ENCODE measurements at places on chromosomes 7 and 10. TPM values are rescaled to one million over a fixed set of nuclear protein-coding genes. Genes with fewer than 3 reads are reported as not detected.
A peak's percentile ranks its signal among the peaks of the same experiment; 100 is the strongest.

Gene PARD3
- 54.1 TPM for total RNA-seq

- H3K4me3 ChIP-seq: no peak overlapping the region
- no peaks in the 10 kb centered on the region for H3K36me3 ChIP-seq
- no peak for DNase-seq
- H3K4me1 ChIP-seq: peaks cover 16% of the 10 kb centered on the region
- H3K27me3 ChIP-seq: no peaks in the 10 kb centered on the region
These were observed 1.7 kb upstream of the ANKRD22 start for GRCh38 chr10:88853155-88853881.

Gene GALNT17
- 21.9 TPM for total RNA-seq

GRCh38 chr10:98338896-98339295, 70.9 kb upstream of the LOXL4 start:
- no peaks in the 10 kb centered on the region for H3K36me3 ChIP-seq
- H3K4me3 ChIP-seq: no peak overlapping the region
- H3K27ac ChIP-seq: no peak overlapping the region
- H3K4me1 ChIP-seq: peaks cover 8% of the 10 kb centered on the region
- peaks cover 19% of the 10 kb centered on the region for H3K27me3 ChIP-seq

DNA sequence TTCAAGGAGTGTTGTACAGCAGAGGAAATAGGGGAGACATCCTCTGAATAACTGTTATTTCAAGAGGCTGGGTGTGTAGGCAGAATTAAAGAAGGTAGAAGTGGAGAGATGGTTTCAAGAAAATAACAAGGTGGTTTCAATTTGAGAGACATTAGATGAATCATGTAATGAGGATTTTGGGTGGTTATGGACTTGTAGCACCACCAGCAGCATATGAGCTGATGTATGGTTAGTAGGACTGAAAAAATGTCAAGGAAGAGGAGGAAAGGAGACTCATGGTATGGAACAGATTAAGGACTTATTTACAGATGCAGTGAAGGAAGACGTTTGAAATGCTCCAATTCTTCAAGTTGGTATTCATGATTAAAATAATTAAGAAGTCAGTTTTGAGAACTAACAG, 166.2 kb downstream of the EXOC4 start:
- H3K27me3 ChIP-seq: no peaks in the 10 kb centered on the region
- H3K36me3 ChIP-seq: peaks cover 5% of the 10 kb centered on the region
- no peaks in the 10 kb centered on the region for H3K4me1 ChIP-seq

- no peak overlapping the region for H3K27ac ChIP-seq
- peaks cover 55% of the 10 kb centered on the region for H3K27me3 ChIP-seq
- DNase-seq: no peak
These were observed 2.4 kb downstream of the RBM20 start for GRCh38 chr10:110646417-110647135.

DNA sequence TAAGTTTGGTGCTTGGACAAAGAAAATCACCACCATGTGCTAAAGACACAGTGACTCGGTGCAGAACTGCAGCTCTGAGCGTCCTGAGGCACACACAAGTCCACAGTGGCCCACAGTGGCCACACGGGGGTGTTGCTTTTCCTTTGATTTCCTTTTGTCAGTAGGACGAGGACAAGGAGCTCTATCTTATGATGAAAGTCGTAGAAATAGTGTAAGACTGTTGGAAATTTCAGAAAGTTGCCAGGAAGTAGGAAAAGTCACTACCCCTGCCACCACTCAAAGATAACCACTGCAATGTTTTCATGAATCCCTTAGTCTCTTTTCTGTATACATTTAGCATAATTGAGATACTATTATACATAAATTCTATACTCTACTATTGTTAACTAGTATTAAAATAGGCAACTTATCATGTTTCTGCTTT, 146.0 kb downstream of the TNS3 start:
- DNase-seq: no peak
- H3K36me3 ChIP-seq: peaks cover 35% of the 10 kb centered on the region
- H3K4me1 ChIP-seq: peaks cover 9% of the 10 kb centered on the region
- H3K27me3 ChIP-seq: no peaks in the 10 kb centered on the region
- no peak overlapping the region for H3K4me3 ChIP-seq

Gene UCN3
- total RNA-seq: 3.4 TPM

DNA sequence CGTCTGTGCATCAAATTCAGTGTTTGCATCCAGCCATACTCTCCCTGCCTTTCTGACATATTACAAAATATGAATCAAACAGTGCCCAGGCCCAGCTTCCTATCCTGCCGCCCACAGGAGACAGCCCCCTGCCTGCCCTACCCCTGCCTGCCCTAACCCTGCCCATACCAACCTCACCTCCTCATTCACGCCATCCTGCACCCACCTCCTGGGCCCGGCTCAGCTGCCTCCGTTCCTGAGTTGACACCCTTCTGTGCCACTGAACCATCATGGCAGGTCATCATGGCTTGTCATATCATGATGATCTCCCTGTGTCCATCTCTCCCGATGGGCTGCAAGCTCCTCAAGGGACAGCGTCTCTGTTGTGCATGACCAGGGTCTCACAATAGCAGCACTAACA, 72.3 kb downstream of the TNS3 start:
- H3K4me3 ChIP-seq: no peak overlapping the region
- no peak overlapping the region for H3K27ac ChIP-seq
- peaks cover 40% of the 10 kb centered on the region for H3K4me1 ChIP-seq
- DNase-seq: no peak
- peaks cover 29% of the 10 kb centered on the region for H3K36me3 ChIP-seq
- no peaks in the 10 kb centered on the region for H3K27me3 ChIP-seq

Gene INHBA
- total RNA-seq: 29.3 TPM

GRCh38 chr10:44975431-44976331, 2.9 kb downstream of the DEPP1 start:
- peaks cover 10% of the 10 kb centered on the region for H3K36me3 ChIP-seq
- peak overlapping the region; percentile 71 for H3K27ac ChIP-seq
- no peak for DNase-seq
- H3K4me1 ChIP-seq: peaks cover 29% of the 10 kb centered on the region
- H3K27me3 ChIP-seq: no peaks in the 10 kb centered on the region

DNA sequence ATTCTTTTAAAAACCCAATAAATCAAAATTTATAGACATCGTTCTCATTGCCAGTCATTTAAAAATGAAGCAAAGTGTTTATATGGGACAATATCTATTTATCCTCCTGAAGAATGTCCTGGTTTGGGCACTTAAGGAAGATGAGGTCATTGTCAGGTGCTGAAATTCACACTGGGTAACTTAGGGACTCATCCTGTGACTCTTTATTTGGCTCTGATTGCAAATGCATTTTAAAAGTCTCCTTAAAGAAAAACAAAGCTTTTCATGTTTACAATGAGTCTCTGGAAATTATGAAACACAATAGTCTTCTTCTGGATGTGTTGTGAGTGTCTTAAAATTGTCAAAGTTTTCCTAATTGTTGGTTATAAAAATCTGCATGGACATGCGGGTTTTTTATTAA, 69.5 kb upstream of the GPR158 start:
- DNase-seq: no peak
- no peaks in the 10 kb centered on the region for H3K36me3 ChIP-seq
- no peak overlapping the region for H3K4me3 ChIP-seq
- no peak overlapping the region for H3K27ac ChIP-seq
- peaks cover 11% of the 10 kb centered on the region for H3K4me1 ChIP-seq

Gene TMEM213
- total RNA-seq: not detected

DNA sequence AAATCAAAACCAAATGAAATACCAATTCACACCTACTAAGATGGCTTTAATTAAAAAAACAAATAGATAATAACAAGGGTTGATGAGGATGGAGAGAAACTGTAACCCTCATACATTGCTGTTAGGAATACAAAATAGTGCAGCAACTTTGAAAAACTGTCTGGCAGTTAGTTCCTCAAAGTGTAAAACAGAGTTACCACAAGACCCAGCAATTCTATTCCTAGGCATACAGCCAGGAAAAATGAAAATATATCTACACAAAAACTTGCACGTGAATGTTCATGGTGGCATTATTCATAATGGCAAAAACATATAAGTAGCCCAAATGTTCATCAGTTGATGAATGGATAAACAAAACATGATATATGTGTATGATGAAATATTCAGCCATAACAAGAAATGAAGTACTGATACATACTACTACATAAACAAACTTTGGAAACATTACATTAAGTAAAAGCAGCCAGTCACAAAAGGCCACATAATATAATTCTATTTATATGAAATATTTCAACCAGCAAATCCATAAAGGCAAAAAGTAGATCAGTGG, 83.5 kb downstream of the BRAF start:
- no peaks in the 10 kb centered on the region for H3K4me1 ChIP-seq
- DNase-seq: no peak
- no peak overlapping the region for H3K27ac ChIP-seq
- H3K4me3 ChIP-seq: no peak overlapping the region

DNA sequence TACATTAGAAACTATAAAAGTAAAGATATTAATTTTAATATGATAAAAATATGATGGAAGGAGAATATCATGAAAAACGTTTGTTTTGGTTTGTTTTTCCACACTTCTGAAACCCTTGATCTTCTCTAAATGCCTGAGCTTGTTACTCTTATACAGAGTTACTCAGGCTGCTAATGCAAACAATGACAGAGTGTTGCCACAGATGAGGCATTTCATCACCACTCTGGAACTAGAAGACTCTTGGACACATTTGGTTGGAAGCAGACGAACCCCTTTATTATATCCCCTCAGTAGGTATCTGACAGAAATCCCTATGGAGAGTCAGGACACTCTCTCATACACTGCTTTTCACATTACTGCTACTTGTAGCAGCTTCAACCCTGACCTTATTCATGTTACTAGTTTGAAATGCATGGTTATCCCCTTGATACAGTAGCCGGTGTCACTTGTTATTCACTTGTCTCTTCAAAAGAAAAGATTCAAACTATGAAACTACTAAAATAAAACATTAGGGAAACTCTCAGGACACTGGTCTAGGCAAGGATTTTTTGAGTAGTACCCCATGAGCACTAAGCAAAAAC, 66.9 kb downstream of the SEMA3C start:
- peaks cover 14% of the 10 kb centered on the region for H3K36me3 ChIP-seq
- H3K4me3 ChIP-seq: no peak overlapping the region
- H3K4me1 ChIP-seq: peaks cover 5% of the 10 kb centered on the region
- no peaks in the 10 kb centered on the region for H3K27me3 ChIP-seq

Gene MSMB
- 5.6 TPM for total RNA-seq

- H3K4me3 ChIP-seq: no peak overlapping the region
- H3K4me1 ChIP-seq: no peaks in the 10 kb centered on the region
- H3K36me3 ChIP-seq: peaks cover 7% of the 10 kb centered on the region
- H3K27me3 ChIP-seq: peaks cover 5% of the 10 kb centered on the region
- no peak overlapping the region for H3K27ac ChIP-seq
These were observed 70.5 kb downstream of the ZNF503 start for GRCh38 chr10:75331081-75331480.

Gene WASHC2C
- 45.5 TPM for total RNA-seq

Gene TFEC
- 0.62 TPM for total RNA-seq

GRCh38 chr10:86049442-86049841, 317.2 kb downstream of the GRID1 start:
- H3K4me3 ChIP-seq: no peak overlapping the region
- no peak for DNase-seq
- peaks cover 5% of the 10 kb centered on the region for H3K4me1 ChIP-seq
- H3K36me3 ChIP-seq: no peaks in the 10 kb centered on the region
- H3K27ac ChIP-seq: no peak overlapping the region

GRCh38 chr10:11303361-11304170, 285.9 kb downstream of the CELF2 start:
- H3K27ac ChIP-seq: no peak overlapping the region
- no peaks in the 10 kb centered on the region for H3K27me3 ChIP-seq
- no peaks in the 10 kb centered on the region for H3K4me1 ChIP-seq
- no peak overlapping the region for H3K4me3 ChIP-seq
- DNase-seq: no peak

All from type B pancreatic cell (in vitro differentiated cells).